ENCODE measurements at places on chromosomes 13 and 19.

DNA sequence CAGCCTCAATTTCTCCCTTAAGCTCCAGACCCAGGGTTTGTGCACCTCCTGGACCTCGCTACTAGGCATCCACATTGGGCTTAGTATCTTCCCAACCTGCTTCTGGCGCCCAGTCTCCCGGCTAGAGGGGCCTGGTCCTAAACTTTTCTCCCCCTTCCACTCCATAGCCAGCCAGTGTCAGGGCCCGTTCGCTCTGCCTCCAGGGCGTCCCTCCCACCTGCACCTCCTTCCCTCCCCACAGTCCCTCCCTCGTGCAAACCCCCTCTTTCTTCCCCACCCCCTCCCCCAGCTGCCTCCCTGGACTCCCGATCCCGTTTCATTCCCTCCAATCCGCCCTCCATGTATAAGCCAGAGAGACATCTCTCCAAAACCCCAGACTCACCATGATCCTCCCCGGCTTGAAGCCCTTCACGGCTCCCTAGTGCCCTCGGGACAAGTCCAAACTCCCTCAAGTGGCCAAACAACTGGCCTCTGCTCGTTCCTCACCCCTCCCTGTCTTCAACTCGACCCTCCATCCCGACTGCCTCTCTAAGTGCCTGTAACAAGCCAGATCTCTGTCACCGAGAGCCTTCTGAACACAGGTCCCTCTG is 997 bp upstream of the SAMD4B start:
- no peak for DNase-seq

DNA sequence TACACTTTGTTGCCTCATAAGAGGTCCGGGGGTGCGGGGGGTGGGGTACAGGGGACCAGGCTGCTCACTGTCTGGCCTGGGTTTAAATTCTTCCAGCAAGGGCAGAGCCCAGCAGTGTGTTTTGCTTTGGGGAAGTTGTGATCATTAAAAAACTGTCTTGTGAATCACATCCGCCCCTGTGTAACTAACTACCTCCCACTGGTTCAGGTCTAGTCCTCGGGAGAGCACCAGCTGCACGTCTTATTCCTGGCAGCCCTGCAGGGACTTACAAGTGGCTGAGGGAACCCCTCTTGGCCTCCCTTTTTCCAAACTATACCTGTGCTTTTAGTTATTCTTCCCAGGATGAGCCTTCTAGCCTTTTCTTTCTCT is 127.5 kb downstream of the SIPA1L3 start:
- DNase-seq = no peak

DNA sequence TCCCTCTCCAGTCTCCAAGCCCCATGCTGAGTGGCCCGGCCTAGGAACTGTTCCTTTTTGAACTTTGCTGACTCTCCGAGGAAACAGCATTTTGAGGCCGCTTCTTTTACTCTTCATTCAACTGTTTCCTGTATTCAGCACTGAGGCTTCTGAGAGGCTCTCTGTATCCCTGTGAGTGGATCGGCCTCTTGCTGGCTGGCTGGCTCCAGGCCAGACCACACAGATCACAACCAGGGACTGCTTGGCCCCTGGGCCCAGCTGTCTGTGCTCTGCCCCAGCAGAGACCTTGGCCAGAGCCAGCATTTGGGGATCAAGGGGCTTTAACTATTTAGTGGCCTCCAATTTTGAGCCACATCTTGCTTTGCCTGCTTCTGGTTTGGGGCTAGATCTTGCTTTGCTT is 75.6 kb upstream of the KL start:
- no peak for DNase-seq

GRCh38 chr19:2228157-2229030 is 7.7 kb downstream of the PLEKHJ1 start:
- no peak for DNase-seq

DNA sequence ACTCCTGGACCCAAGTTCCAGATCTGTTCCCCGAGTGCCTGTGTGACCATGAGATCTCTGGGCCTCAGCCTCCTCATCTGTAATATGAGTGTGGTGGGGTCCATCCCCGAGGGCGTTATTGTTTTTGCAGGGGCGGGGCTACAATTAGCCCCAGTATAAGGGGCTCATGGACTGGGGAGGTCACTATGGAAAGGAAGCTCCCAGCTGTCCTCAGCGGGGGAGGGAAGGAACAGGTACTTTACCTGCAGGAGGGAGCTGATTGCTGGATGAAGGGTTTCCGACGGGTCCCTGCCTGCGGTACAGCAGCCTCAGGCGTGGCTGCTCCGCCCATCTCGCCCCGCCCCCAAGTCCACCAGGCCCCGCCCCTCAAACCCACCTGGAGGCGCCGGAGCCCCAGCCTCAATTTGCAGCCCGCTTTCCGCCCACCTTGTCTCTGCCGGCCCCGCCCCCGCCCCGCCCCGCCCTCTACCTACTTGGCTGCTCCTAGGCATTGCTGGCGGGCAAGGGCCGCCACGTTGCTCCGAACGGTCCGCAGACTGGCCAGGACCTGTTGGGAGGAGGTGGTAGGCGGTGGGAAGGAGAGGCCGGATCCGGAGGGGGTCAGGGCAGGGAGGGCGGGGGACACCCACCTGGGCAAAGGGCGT is 5.5 kb downstream of the PDE4C start:
- no peak for DNase-seq

- DNase-seq = no peak
These were observed 8.2 kb downstream of the LAMP1 start for GRCh38 chr13:113305208-113305607.

- DNase-seq = no peak
These were observed 520.4 kb downstream of the SLITRK6 start for GRCh38 chr13:85278851-85279250.

- no peak for DNase-seq
These were observed 1.6 kb upstream of the TNNI3 start for GRCh38 chr19:55158848-55159749.
